ENCODE measurements at places on chromosomes 7 and 10.

DNA sequence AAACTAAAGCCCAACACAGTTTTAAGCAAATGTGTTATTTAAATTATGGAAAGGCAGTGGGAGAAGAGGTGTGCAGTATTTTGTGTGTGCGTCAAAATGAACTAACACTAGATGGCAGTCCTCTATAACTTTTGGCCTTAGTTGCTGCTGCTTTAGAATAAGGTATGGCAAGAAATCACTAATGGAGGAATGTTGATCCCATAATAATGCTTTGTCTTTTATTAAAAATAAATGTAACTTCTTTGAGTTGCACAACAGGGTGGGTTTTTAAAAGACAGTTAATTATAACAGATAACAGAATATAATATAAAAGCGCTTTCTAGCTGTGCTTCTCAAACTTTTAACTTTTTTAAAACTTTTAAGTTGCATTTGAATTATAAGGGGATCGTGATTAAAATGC, 56.4 kb downstream of the BBS9 start:
- no peak for DNase-seq

DNA sequence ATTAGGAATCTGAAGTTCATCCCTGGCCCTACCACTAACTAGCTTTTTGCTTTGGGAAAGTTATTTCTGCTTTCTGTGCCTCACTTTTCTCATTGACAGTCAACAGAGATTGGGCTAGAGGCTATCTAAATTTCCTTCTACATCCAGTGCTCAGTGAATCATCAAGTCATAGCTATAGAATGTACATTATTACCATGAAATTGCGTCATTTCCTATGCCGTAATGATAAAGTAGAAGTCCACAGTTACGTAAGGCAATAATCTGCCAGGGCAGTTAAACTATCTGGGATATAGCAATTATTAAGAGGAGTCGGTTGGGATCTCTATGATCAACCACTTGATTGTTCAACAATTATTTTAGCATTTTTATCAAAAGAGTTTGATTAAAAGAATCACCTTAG, 64.4 kb downstream of the ITGB8 start:
- DNase-seq: no peak

DNA sequence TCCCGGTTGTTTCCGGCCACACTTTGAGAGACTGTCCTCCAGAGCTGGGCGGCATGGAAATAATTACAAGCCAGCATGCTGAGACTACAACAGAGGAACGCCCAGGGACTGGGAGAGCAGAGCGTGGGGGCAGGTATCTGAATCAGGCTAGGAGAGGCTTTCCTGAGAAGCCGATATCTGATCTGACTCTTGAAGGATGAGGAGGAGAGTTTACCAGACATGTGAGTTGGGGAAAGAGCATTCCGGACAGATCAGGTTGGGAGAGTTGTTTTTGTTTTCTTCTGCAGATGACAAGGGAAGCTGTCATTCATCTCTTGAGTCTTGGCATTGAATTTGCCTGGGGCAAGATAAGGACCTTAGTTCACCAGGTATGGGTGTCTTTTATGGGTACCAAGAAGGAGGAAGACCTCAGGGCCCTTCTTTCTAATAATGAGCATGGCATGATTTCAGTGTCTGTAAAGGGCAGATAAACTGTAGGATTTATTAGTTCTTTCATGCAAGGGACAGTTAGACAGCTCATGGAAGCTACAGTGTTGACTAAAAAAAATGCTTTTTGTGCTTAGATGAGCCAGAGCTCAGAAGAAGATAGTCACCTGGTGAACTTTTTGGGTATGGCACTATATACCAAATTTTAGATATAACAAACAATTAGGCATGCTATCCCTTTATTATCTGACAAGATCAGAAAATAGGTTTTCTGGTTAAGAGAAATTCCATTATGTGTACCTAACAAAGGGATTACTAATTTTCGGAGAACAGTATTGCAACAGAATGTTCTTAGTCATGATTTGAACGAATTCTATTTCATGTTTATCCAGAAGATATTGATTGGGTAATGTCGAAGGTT, 36.2 kb downstream of the WBP1L start:
- no peak for DNase-seq

DNA sequence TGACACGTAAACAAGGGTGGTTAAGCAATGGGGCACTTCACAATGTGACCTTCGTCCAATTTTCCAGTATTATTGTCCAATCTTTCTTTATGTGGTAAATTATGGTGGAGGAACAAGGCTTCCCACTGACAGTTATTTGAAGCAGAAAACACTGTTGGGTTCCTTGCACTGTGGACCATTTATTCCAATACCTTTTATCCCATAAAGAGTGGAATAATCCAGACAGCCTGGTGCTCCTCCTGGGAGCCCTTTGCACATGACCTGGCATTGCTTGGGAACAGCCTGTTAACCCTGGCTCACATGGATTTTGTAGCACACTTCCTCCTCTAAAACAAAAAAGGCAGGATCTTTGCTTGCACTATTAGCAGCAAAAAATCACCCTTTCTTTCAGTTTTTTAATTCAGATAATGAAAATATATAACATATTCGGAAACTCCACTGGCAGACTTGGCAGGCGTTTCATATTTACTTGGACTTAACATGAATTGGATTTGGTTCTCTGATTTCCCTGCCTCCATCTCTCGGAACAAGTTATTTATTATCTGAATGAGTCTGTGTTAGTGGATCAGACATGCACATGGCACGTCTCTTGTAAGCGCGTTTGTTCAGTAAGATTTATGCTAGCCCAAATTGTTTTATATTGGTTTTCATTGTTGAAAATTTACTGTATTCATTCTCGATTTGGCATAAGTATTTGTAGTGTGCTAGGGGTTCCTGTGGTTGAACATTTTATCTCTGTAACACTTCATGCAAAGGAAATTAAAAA, 59.3 kb downstream of the BMPER start:
- no peak for DNase-seq

- no peak for DNase-seq
Observed at GRCh38 chr10:103276896-103277712, at the start of gene INA. Gene INA (plus strand): TSS chr10:103277138. CDS start chr10:103277212, 74 bp downstream.

- DNase-seq: peak; percentile 69
Observed at GRCh38 chr10:33335801-33336581, 1.5 kb upstream of the NRP1 start.

DNA sequence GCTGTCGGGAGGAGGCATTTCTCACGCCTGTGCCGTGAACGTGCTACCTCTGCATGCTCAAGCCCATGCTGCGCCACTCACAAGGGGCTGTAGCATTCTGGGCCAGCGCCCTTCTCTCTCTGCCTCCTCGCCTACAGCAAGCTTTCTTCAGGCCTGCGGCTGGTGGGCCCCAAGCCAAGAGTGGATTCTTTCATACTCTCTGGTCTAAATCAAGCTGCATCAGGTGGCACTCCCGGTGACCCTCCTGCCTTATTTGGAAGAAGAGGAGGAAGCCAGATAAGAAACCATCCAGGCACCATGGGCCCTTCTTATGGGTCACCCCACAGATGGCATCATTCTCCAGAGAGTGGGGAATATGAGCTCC, 86.7 kb upstream of the DUSP5 start:
- DNase-seq: no peak

Measured in transverse colon (tissue), 4 donors.